MV-4-11 (cell line): ENCODE measurements at places on chromosomes 7 and 10.

GRCh38 chr7:5584821-5585220 lies 161.2 kb upstream of the TNRC18 start:
- DNase-seq = no peak

- DNase-seq = no peak
Measured at GRCh38 chr7:137798073-137798763, 48.6 kb downstream of the DGKI start.

- no peak for DNase-seq
Measured at GRCh38 chr10:91742229-91742628, 56.0 kb upstream of the TNKS2 start.

DNA sequence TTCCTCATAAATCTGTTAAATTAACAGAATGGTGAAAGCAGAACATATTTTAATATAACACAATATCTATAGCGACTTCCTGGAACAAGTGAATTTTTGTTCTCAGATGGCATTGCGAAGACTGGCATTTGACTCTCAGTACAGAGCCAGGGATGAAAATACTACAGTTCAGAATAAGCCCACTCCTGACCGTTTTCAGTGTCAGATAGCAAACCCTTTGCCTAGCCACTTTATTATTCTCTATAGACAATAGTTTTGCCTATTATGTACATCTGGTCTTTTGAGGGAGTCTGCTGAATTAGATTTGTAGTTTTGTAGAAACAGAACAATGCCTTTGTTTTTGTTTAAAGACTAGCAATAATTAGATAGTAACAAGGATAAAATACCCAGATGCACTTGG lies 2.3 kb downstream of the MINPP1 start:
- DNase-seq = no peak

DNA sequence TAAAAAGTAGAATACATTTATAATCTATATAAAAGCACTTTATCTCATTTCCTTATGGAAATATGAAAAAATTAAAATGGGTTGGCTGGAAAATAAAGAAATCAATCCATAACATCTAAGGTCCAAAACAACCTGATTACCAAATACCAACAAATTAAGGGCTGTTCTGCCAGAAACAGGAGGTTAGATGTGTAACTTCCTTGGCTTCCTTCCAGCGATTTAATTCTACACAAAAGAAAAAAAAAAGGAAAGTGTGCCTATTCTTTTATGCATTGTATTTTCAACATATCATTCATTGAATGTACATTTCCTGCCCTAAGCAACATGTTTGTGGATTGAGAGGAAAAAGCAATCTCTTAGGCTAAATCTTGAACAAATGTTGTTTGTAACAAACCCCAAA lies 36.2 kb upstream of the USP6NL start:
- DNase-seq = no peak

GRCh38 chr7:43522406-43523156 lies 60.3 kb upstream of the STK17A start:
- DNase-seq = no peak

GRCh38 chr10:7968510-7969112 lies 85.9 kb upstream of the GATA3 start:
- peak; percentile 51 for DNase-seq

- no peak for DNase-seq
Measured at GRCh38 chr7:55570939-55571338, 1.4 kb downstream of the VOPP1 start.

GRCh38 chr7:88315522-88315921 lies 8.8 kb upstream of the STEAP4 start:
- peak; percentile 20 for DNase-seq

GRCh38 chr10:67112765-67113164 lies 186.9 kb downstream of the LRRTM3 start:
- no peak for DNase-seq

GRCh38 chr10:97632949-97633884 lies at the start of gene MORN4:
Gene MORN4 (minus strand): TSS chr10:97633500. CDS start chr10:97619653, 13,847 bp downstream.
- DNase-seq = peak; percentile 77

DNA sequence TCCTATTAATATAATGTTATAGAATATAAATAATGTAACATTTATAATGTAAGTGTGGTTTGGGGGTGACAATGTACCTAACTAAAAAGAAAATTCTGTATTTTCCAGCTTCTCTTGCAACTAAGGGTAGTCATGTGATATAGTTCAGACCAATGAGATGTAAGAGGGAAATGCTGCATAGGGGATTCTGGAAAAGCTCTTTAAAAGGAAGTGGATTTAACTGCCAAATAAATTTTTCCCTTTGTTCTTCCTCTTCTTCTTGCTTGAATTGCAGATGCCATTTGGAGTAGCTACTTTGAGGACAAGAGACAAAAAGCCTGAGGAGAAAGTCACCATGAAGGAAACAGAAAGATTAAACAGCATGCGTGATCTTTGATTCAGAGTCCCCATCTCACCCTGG lies 194.3 kb downstream of the PTEN start:
- peak; percentile 58 for DNase-seq

DNA sequence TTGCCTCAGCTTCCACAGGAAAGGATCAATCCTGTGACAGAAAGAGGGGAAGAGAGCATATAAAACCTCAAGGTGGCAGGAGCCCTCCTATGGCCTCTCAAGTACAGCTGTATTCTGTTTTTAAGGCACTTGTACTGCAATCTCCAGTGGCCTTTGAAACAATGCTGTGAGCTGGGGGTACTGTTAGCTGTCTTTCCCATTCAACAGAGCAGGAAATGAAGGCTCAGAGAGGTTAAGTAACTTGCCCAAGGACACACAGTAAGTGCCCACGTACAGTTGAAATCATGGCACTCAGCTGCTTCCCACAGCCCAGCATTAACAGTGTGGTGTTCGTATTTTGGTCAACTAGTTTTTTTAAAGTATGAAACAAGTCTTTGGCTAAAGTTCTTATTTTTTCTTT lies 34.0 kb downstream of the DUSP5 start:
- no peak for DNase-seq

GRCh38 chr10:31620226-31621151 lies 301.5 kb downstream of the ZEB1 start:
- no peak for DNase-seq

GRCh38 chr7:16795624-16796023 lies 9.2 kb downstream of the AGR2 start:
- no peak for DNase-seq

- no peak for DNase-seq
Measured at GRCh38 chr10:108771106-108771505, 1152.2 kb downstream of the XPNPEP1 start.

- no peak for DNase-seq
Measured at GRCh38 chr10:101826852-101827434, 8.7 kb upstream of the OGA start.

- no peak for DNase-seq
Measured at GRCh38 chr7:105838627-105839231, 37.7 kb downstream of the ATXN7L1 start.

DNA sequence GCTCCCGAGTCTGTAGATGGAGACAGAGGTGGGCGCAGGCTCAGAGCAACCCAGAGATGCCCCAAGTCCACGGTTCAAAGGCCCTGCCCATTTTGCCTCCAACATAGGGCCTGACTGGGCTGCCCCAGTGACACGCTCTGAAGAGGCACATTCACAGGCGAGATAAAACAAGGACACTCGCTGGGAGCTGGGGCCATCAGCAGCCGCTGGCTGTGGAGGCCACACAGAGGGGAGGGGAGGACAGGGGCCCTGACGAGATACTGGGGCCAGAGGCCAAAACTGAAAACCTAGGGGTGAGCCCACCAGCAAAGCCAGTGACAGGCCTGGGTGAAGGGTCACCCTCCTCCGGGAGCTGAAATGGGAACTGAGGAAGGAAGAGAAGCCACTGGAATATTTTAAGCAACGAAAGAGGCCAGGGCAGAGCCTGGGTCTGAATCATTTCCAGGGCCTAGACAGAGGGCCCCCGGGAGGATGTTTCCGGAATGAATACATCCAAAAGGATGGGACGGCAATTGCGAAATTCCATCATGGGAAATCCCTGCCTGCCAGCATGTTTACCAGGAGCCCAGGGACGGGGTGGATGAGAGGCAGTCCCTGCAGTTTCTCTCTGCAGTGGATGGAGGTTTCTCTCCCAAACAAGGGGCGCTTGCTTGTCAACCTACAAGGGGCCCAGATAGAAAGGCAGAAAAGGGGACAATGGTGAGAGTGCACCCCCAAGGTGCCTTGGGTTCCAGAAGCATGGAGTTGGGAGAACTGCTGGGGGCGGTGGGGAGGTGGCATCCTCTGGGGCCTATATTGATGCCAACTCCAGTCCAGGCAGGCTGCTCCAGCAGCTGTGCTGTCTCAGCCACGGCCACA lies 29.0 kb upstream of the HSPA12A start:
- DNase-seq = no peak

DNA sequence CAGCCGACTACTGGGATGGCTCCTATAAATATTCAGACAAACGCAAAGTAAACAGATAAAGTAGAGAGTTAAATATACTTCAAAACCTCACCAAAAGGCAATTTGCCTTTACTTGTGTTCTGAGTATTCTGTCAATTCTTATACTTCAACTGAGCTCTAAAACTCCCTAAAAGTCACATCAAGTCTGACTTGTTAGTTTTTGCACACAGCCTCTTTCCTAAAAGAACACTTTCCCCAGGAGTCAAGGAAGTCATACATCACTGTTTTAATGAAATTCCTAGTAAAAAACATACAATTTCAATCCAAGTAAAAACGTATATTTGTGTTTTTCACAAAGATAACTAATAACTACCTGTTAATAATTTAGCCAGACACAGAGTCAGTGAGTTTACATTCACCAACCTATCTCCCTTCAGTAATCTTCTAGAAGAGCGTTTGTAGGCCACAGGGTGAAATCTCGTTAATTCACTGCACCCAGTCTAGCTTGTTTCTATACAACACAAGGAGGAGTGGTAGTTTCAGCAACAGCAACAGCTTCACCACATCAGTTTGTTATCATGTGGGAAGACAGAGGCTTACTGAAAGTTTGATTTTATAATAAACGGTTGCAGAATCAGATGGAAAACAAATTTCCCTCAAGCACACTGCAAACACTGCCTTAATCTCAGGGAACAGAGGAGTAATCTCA lies 2.7 kb downstream of the COBL start:
- no peak for DNase-seq

- DNase-seq = no peak
Measured at GRCh38 chr7:102081244-102081627, 205.4 kb upstream of the SH2B2 start.

- peak; percentile 53 for DNase-seq
Measured at GRCh38 chr7:20217193-20217948, at the start of gene MACC1. Gene MACC1 (minus strand): TSS chr7:20217384. CDS start chr7:20161862, 55,522 bp downstream.

DNA sequence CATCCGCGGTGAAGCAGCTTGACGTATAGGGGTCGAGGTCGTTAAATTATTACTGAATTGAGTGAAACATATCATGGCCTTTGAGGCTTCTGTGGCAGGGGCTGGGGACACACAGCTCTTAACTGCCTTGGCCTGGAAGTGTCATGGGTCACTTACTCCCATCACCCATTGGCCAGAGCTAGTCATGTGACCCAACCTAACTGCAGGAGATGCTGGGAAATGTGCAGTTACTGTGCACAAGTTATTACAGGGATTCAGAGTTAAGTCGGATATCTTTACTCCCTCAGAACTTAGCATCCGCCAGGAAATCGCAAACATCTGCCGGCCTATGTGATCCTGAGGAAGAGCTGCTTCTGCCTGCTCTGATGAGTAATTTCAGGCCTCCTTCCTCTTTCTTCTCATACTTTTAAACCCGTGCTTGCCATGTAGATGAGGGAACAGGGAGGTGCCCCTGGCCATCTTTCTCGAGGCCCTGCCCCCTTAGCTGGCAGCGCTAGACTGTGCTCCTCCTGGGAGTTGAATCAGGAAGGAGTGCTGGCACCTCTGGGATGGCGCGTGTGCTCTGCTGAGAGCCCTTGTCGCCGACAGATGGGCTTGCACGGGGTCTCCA lies 203.6 kb downstream of the TCF7L2 start:
- peak; percentile 82 for DNase-seq

GRCh38 chr7:42168512-42168911 lies 68.5 kb downstream of the GLI3 start:
- no peak for DNase-seq

DNA sequence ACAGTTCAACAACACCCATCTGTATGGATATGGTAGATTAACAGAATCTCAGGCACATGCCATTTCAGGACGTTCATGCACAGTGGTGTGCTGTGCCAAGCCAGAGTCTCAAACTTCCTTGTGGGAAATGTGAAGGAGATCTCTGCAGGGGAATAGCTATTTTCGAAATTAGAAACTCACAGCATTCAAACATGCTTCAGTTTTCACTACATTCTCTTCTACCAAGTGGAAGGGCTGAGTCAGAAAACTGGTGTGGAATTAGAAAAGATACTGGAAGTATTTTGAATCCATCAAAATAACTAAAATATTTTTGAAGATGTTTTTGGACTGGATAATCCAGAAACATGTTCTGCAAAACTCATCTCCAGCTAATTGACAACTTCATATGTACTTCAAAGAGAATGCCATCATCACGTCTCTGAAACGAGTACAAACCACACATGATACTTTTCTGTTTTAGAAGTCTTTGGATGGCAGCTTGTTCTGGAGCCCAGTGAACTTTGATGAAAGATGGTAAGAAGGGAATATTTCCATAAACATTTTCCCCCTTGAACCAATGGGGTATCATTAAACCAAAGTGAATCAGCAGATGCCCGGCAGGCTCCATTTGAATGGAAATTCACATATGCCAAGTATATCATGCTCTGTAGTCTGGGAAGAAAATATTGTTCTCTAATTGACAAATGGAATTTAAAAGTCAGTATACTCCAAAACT lies 616.3 kb upstream of the IGFBP3 start:
- no peak for DNase-seq

GRCh38 chr10:43644252-43644651 lies 4.4 kb downstream of the ZNF32 start:
- no peak for DNase-seq
